ENCODE measurements at places on chromosomes 5 and 9.

- DNase-seq, result no peak
Observed at GRCh38 chr5:11227064-11227463, 466.0 kb upstream of the DAP start.

DNA sequence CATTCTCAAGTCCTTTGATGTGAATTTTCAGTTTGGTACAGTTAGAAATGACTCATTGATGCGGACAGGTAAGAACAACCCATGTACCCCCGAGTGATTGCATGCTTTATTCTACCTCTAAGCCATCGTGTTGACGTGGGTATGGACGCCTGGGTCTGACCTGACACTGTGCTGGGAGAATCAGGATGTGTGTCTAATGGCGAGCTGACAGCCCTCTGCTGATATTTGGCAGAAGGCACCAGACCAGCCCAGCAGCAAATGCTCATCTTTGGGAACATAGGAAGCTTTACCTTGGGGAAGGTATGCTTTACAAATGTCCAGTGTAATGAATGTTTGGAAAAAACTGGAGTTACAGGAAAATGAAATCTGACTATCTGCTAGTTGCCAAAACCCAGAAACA is 20.1 kb downstream of the SLC46A2 start:
- no peak for DNase-seq

DNA sequence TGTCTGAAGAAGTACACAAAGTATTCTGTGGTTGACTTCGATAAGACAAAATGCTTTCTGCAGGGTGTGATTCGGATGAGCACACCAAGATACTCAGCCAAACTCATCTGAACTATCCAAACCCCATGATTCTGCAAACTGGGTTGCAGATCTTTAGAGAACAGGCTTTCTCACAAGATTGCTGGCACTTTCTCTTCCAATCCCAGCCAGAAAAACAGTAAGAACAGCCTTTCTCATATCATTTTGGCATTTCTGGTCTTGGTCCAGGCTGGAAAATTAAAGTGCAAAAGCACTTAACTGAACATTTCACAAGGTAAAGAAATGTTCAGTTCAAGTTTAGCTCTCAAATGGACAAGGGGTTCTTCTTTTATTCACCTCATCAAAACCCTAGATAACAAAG is 269.1 kb downstream of the NR2F1-AS1 start:
- DNase-seq, result no peak

- DNase-seq, result no peak
Observed at GRCh38 chr5:56837381-56837780, 22.0 kb downstream of the MAP3K1 start.

DNA sequence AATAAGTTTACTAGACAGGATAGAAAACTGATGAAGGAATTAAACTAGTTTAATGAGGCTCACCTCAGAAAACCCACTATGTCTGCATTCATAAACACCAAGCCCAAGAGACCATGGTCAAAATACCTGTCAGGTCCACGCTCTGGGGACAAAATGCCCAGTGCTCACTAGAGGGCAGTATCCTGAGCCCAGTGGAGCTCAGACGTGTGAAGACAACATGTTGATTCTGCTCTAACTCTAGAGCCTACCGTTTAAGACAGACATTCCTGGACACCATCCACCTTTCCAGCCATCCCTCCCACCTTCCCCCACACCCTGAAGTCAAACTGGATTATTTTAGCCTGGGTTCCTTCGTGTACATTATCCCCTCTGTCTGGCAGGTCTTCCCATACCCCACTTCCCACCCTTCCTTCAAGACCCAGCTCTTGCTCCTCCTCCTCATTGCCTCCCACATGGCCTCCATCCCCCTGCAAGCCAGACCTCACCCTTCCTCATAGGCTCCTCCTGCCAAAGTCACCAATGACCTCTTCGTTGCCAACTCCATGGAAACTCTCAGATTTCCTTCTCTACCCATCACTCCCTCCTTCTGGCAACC is 142.3 kb upstream of the FSTL4 start:
- DNase-seq, result peak; percentile 1

GRCh38 chr5:133952729-133953567 is 15.5 kb downstream of the C5orf15 start:
- no peak for DNase-seq

GRCh38 chr9:92911511-92912475 is 34.0 kb upstream of the ZNF484 start:
- DNase-seq, result no peak

- DNase-seq, result no peak
Observed at GRCh38 chr5:75235711-75236110, 967 bp downstream of the ANKRD31 start.

DNA sequence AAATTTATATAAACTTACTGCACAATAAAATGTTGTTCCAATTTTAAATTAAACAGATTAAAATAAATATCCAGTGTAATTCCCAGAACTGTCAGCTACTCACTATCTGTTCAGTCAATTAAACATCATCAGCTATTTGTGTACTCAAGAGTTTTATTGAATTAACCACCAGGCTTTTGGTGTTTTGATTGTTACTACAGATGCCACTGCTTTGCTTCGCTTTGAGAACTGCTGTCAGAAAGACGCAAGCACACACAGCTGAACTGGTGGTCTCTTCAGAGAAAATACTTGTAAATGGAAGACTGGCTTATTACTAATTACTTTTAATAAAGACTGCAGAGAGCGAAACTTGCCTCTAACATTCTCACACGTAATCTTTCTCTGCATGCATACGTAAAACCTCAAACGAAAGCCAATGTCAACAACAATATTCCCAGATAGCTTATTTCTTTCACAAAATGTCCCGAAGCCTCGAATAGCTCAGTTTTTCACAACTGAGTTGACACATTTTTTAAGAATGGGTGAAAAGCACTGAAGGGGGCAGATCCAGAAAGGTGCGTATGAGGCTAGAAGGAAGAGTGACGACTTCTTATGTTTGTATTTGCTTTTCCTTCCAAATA is 259.6 kb upstream of the RPS23 start:
- no peak for DNase-seq

GRCh38 chr5:132224716-132225115 is 2.9 kb downstream of the P4HA2 start:
- DNase-seq, result no peak

- DNase-seq, result no peak
Observed at GRCh38 chr9:135580664-135581380, 19.3 kb downstream of the PAEP start.

Measured in activated CD4-positive, alpha-beta T cell treated with anti-CD3 and anti-CD28 coated beads for 24 hours (primary cell).